Activated effector memory CD4-positive, alpha-beta T cell treated with anti-CD3 and anti-CD28 coated beads, Interleukin-2, amount 50 U/mL, for 16 hours (primary cell): ENCODE measurements at places on chromosomes 5 and 9.
A peak's percentile ranks its signal among the peaks of the same experiment; 100 is the strongest.

- no peak for DNase-seq
Observed at GRCh38 chr5:26121338-26121737, 917.0 kb downstream of the CDH9 start.

DNA sequence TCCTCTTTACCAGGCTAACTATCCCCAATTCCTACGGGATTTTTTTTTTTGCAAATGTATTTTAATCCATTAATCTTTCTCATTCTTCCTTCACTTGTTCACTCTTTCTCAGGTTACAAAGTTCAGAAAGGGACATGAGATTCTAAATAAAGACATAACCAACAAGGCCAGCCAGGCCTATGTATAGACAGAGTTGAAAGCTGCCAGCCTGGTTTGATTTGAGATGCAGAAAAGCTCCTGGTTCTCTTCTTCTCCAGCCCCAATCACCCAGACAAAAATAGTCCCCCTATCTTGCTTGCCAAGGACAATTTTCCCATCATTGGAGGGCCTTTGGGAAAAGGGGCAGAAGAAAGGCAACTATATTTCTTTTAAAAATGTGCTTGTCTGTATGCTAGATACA lies 398.8 kb downstream of the NFIB start:
- no peak for DNase-seq

DNA sequence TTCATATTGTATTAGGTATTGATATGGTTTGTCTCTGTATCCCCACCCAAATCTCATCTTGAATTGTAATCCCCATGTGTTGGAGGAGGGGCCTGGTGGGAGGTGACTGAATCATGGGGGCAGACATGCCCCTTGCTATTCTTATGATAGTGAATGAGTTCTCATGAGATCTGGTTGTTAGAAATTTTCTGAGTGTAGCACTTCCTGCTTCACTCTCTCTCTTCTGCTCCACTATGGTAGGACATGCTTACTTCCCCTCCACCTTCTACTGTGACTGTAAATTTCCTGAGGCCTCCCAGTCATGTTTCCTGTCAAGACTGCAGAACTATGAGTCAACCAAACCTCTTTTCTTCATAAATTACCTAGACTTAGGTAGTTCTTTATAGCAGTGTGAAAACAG lies 187.4 kb upstream of the SLC24A2 start:
- peak; percentile 66 for DNase-seq

- DNase-seq = no peak
Observed at GRCh38 chr5:149740866-149741459, 10.9 kb downstream of the PPARGC1B start.

- no peak for DNase-seq
Observed at GRCh38 chr5:14195588-14195987, 52.4 kb downstream of the TRIO start.

DNA sequence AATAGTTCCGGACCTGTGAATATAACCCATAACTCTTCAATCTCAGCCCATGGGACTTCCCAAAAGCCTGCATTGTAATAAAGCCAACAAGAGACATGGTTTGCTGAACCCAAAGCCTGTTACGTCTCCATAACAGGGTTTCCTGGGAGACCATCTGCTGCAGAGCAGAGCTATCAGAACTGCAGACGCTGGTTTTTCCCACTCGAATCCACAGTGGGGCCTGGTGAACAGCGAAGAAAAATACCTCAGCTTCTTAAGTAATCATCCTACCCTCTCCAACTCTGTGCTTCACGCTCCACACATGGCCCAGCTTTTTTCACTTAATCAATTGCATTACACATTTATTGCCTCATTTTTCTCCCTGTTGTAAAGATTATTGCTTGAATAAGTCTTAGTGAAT lies 409.5 kb upstream of the GRIA1 start:
- DNase-seq = no peak

- DNase-seq = no peak
Observed at GRCh38 chr5:143717400-143717799, 94.6 kb upstream of the HMHB1 start.

GRCh38 chr5:171999877-172000276 lies 6.6 kb downstream of the FBXW11 start:
- DNase-seq = no peak

DNA sequence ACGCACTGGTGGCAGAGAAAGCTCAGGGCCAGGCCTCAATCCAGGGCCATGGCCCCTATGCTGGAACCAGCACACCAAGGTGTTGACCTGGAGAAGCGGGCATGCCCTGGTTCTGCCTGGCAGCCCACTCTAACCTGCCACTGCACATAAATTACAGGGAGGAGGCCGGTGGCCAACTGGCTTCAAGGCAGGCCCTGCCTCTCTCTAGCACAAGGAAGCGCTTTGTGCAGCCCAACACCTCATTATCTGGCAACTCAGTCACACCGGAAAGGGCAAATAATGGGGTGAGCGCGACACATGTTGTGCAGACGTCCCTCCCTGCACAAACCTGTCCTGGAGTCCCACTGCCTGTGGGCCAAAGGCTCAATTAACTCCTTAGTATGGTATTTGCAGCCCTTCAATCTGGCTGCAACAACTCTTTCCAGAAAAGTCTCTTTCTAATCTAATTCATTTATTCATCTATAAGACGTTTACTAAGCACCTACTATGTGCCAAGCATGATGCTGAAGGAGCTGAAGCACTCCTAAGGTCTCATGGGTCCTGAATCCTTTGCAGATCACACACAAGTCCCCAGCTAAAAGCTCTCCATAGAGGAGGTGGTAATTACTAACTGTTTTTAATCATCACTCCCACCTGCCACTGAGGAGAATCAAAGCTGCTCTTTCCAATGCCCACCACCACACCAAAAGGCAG lies 24.9 kb downstream of the SHB start:
- DNase-seq = no peak

- DNase-seq = no peak
Observed at GRCh38 chr5:124707520-124707919, 38.9 kb downstream of the ZNF608 start.

DNA sequence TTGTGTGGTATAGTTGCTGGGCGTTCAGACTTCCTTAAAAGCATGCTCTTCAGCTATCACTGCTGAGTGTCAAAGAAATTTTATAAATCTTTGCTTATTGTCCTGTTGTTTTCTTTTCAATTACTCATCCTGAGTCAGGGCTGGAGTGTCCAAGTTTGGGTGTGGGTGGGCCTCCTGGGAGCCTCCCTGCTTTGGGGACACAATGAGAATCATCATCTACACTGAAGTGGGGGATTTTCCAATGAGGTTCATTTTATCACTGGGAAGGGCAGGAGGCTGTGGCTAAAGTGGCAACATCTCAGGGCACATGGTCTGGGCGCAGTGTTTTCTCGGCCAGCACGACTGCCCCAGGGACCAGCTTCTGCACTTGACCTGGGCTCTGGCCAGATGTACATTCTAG lies 19.5 kb downstream of the GFPT2 start:
- DNase-seq = no peak

GRCh38 chr5:128083033-128083810 lies at the start of gene SLC12A2:
SLC12A2 (plus strand) TSS chr5:128083766; CDS start chr5:128083955, 189 bp downstream.
- peak; percentile 96 for DNase-seq

DNA sequence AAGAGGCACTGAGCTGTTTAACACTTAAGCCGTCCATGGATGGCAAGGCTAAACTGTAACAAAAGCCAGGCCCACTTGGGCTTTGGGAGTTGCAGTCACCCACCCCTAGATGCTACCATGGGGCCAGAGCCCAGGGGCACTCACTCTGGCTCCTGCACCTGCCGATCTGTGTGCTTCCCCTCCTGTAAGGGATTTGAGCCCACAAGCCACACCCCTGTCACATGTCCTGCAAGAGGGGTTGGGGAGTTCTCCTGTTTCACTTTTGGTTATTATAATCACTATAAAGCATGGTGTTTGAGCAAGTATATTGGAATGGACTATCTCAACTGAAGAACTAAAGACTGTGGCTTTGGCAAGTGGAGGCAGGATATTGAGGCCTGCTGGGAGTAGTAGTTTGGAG lies 14.0 kb upstream of the GPR151 start:
- no peak for DNase-seq

GRCh38 chr9:100228352-100228869 lies 124.3 kb downstream of the TEX10 start:
- no peak for DNase-seq

DNA sequence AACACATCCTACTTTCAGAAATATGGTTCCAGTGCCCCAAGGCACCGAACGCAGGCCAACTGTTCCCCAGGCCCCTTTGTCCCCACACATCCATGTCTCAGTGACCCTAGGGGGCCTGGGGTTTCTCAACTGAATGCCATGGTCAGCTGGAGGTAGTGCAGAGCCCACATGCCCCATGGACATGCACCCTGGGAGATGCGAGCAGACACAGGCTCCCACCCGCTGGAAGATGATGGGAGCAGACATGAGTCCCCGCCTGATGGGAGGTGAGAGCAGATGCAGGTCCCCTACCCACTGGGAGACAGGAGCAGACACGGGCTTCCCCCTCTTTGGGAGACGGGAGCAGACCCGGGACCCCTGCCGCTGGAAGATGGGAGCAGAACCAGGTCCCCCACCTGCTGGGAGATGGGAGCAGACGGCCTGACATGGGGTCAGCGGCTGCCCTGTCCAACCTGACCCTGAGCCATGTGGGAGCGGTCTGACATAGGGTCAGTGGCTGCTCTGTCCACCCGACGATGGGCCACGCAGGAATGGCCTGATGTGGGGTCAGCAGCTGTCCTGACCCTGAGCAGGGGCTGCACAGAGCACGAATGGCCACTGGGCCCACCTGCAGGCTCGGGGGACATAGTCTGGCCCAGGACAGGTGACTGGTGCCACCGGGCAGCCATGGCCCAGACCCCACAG lies 18.4 kb downstream of the ZDHHC11B start:
- DNase-seq = peak; percentile 64

DNA sequence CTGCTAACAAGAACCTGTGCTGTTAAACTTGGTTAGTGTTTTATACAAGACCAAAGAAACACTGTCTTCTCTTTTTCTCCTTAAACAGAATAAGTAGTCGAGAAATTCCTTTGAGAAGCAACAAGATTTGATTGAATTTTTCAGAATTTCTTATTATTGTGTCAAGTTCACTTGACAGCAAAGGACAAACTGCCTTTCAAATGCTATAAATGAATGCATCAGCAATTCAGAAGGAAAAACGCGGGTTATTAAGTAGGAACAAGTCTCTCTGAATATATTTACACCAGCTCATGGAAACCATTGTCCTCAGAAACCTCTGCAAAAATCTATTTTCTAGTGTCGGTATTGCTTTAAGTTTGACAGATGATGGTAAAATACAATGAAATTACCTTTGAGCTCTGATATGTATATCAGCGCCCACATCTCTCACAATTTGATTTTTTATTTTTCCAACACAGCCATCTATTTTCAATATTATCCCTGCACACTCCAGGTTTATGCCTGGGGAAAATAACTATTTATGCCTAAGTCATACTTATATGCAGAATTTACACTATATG lies 4.4 kb downstream of the ATP10B start:
- DNase-seq = no peak

DNA sequence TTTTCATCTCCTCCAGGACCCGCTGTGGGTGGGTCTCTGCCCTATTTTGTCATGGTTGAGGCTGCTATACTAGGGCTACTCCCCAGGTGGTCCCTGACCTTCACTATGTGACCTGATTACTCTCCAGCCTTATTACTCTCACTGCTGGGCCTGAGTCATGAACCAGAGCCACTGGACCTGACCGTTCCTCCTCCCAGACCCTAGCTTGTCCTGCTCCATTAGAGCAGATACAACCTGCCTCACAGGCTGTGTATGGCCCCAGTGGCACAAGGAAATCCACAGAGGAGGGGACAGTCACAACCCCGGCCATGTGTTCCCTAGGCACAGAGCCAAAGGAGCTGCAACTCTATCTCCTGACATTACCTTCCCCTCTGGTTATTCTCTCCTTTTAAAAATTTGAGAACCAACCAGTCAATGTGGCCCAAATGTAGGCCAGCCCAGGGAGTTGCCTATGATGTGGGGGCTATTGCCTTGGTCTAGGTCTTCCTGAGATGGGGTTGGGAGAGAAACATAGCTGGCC lies 96.0 kb upstream of the FSTL4 start:
- DNase-seq = no peak

GRCh38 chr5:88938488-88938887 lies 55.5 kb upstream of the MEF2C start:
- no peak for DNase-seq

DNA sequence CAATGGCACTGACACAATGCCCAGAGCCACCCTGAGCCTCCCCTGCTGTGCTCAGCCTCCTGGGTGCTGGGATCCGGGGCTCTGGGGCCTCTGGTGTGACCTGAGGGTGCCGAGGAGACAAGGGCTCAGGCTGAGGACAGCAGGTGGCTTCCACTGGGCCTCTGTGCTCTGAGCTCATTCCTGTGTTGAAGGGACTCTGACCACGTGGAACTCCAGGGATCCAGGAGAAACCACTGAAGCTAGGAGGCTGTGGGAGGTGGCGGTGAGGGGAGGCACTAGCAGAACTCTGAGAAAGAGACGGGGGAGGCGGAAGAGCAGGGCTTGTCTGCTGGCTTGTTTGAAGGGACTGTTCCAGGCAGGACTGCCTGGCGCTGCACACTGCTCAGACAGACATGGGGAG lies 318.7 kb upstream of the IRX1 start:
- DNase-seq = no peak

DNA sequence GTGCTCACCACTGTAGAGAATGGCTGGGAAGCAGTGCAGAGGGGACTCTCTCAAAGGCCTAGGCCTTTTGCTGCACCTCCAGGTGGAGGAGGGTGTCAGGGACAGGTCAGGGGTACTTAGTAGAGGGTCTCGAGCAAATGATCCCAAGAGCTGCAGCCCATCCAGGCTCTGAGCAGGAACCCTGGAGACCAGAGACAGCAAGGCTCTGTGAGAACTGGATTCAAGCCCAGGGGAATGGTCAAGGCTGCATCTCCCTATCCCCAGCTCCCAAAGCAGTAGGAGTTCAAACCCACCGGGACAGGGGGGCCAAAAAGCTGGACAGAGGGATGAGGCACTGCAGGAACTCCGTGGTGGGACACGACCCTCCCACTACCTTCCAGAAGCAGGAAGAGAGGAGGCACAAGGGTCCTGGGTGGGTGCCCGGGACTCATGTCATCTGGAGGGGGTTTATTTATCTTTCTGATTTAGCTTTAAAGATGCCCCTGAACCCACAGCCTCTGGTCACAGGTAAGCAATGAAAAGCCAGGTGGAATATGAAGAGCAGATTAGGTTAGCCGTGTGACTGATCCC lies 124.8 kb downstream of the MVB12B start:
- DNase-seq = no peak

- DNase-seq = no peak
Observed at GRCh38 chr9:75422944-75423522, 334.7 kb downstream of the OSTF1 start.

GRCh38 chr9:134488331-134489280 lies 153.0 kb upstream of the COL5A1 start:
- peak; percentile 51 for DNase-seq

DNA sequence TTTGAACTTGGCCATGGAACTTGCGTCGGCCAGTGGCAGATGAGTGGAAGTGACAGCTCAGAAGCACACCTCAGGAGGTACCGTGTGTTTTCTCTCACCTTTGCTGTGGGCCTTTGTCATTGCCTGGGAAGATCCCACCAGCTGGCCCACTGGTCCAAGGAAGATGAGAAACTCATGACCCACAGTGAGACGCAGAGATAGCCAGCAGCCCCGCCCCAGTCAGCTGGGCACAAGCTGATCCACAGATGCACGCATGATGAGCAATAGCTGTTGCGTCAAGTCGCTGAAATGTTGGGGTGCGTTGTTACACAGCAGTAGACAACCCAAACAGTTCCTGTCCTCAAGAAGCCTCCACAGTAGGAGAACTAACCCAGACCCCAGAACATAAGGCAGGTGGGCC lies 30.8 kb upstream of the UNC5A start:
- DNase-seq = peak; percentile 34

- no peak for DNase-seq
Observed at GRCh38 chr5:139705655-139706587, 57.8 kb downstream of the CXXC5 start.

GRCh38 chr5:132764051-132764450 lies 13.0 kb downstream of the SEPTIN8 start:
- no peak for DNase-seq
